ENCODE measurements at places on chromosomes 2 and 18. TPM values are rescaled to one million over a fixed set of nuclear protein-coding genes. Genes with fewer than 3 reads are reported as not detected.

The SERPINB5 gene
- total RNA-seq, result not detected

- DNase-seq, result no peak
Measured at GRCh38 chr18:5964996-5965395, 69.7 kb upstream of the TMEM200C start.

DNA sequence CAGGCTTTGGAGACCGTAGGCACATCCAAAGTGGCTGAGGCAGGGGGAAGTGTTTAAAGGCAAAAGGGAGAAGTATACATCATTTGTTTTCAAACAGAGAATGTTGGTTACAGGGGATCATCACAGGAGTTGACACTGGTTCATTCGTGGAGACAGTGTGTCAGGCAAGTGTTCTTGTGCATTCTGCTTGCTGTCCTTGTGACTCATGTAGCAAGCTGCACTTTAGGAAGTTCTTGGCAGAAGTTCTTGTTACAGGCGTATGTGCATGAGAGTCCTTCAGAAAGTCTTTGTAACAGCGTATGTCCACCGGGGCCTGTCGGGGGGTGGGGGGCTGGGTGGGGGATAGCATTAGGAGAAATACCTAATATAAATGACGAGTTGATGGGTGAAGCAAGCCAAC, 36.5 kb upstream of the B4GALT6 start:
- DNase-seq, result no peak

The ERICH2 gene
- not detected for total RNA-seq

DNA sequence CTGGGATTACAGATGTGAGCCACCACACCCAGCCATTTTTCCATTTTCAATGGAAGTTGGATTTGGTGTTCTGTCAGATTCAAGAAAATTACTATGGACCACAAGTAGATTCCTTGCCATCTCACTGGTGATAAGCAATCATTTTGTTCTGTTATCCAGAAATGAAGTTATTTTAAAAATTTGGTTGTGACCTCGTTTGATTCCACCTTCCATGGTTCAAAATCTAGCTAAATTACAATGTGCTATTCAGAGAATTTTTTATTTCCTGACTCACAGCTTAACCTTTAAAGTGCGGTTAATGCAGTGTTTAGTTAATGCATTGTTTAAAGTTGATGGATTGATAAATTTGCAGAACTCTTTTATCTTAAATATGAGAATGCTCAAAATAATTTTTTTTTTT, 243.2 kb upstream of the BOD1L2 start:
- DNase-seq, result no peak

The FAM161A gene
- total RNA-seq, result 0.78 TPM

The CKAP2L gene
- 2.5 TPM for total RNA-seq

DNA sequence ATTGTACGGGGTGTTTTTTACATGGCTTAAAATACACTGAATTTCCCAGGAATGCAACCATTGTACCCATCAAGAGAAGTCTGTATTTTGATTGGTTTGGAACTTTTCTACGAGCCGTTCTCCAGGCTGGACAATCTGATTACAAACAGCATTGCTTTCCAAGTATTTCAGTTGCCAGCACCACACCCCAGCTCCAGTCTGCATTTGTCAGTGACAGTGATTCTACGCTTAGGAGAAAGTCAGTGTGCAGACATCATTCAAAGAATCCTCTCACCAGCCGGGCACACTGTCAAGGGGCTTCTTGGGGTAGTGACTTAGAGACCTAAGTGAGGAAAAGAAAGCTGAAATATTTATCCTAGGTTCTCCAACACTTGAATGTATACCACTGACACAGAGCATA, 194.1 kb downstream of the ANAPC1 start:
- no peak for DNase-seq

The GALM gene
- total RNA-seq, result 4.8 TPM

GRCh38 chr2:174180165-174180724, 68.1 kb downstream of the OLA1 start:
- no peak for DNase-seq

The RESP18 gene
- not detected for total RNA-seq
